ENCODE measurements at places on chromosomes 6 and 20. TPM values are rescaled to one million over a fixed set of nuclear protein-coding genes. Genes with fewer than 3 reads are reported as not detected.

The HEY2 gene
- total RNA-seq, result 6.6 TPM

The SCP2D1 gene
- total RNA-seq, result not detected

The IPCEF1 gene
- 0.48 TPM for total RNA-seq

The DTD1 gene
- total RNA-seq, result 62.0 TPM

The RAET1L gene
- total RNA-seq, result not detected

The ZBTB22 gene
- 8.1 TPM for total RNA-seq

The BPIFB4 gene
- total RNA-seq, result not detected

The PSORS1C1 gene
- total RNA-seq, result 0.48 TPM

The ZSCAN26 gene
- 9.0 TPM for total RNA-seq

The PKIB gene
- total RNA-seq, result 46.5 TPM

The RIOK1 gene
- total RNA-seq, result 40.0 TPM

The COL19A1 gene
- total RNA-seq, result not detected

The SLC35F1 gene
- 4.0 TPM for total RNA-seq

The SOBP gene
- 3.8 TPM for total RNA-seq

The PDYN gene
- total RNA-seq, result 0.59 TPM

The BRPF3 gene
- total RNA-seq, result 43.4 TPM

The TRIM10 gene
- 0.09 TPM for total RNA-seq

The WFDC2 gene
- total RNA-seq, result 59.6 TPM

The PGC gene
- total RNA-seq, result not detected

The ROMO1 gene
- 207 TPM for total RNA-seq

The ELMO2 gene
- total RNA-seq, result 32.5 TPM

The EDN1 gene
- 2.1 TPM for total RNA-seq

The ZC3H12D gene
- 0.15 TPM for total RNA-seq

The AGER gene
- total RNA-seq, result 14.3 TPM

The OOEP gene
- total RNA-seq, result not detected

The SIM1 gene
- not detected for total RNA-seq

The ADGRF5 gene
- not detected for total RNA-seq

The PRRT1 gene
- 1.8 TPM for total RNA-seq

The TGM3 gene
- not detected for total RNA-seq

The RCAN2 gene
- total RNA-seq, result 3.0 TPM

The GPX5 gene
- not detected for total RNA-seq

The PTGIS gene
- total RNA-seq, result 18.9 TPM

The C20orf141 gene
- total RNA-seq, result not detected

The KHDC1L gene
- not detected for total RNA-seq

The VWA7 gene
- total RNA-seq, result 2.5 TPM

The FERMT1 gene
- 9.6 TPM for total RNA-seq

The LATS1 gene
- 25.1 TPM for total RNA-seq

The GPR6 gene
- 0.20 TPM for total RNA-seq

The SCUBE3 gene
- total RNA-seq, result 2.7 TPM

The ACSS2 gene
- total RNA-seq, result 12.2 TPM

The PNLDC1 gene
- not detected for total RNA-seq

The GSTA1 gene
- total RNA-seq, result not detected

The OPRM1 gene
- total RNA-seq, result not detected

The PTCRA gene
- not detected for total RNA-seq

The UBE3D gene
- 10.2 TPM for total RNA-seq

The CGA gene
- not detected for total RNA-seq
